ENCODE measurements at places on chromosomes 3 and 15.
A peak's percentile ranks its signal among the peaks of the same experiment; 100 is the strongest.

GRCh38 chr3:18127174-18127858, 297.8 kb downstream of the SATB1 start:
- H3K4me1 ChIP-seq = no peaks in the 10 kb centered on the region
- H3K36me3 ChIP-seq = no peaks in the 10 kb centered on the region
- no peaks in the 10 kb centered on the region for H3K27me3 ChIP-seq
- H3K27ac ChIP-seq = no peak overlapping the region

- no peaks in the 10 kb centered on the region for H3K4me1 ChIP-seq
- no peak for DNase-seq
- no peak overlapping the region for H3K27ac ChIP-seq
- H3K36me3 ChIP-seq = no peaks in the 10 kb centered on the region
These were observed 48.3 kb upstream of the B3GALNT1 start for GRCh38 chr3:161153480-161153879.

DNA sequence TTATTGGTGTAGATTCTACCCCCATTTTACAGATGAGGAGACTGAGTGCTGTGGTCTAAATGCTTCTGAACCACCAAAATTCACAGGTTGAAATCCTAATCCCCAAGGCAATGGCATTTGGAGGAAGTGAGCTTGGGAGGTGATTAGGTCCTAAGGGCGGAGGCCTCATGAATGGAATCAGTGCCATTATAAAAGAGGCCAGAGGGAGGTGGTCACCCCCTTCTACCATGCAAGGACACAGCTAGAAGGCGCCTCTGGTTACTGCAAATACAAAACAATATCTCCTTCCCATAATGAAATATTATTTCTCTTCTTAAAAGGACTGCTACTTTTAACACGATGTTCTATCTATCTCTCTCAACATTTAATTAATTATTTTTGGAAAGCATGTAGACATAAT, 223.5 kb downstream of the NEK10 start:
- no peak overlapping the region for H3K27ac ChIP-seq
- no peaks in the 10 kb centered on the region for H3K36me3 ChIP-seq
- no peaks in the 10 kb centered on the region for H3K4me1 ChIP-seq
- no peaks in the 10 kb centered on the region for H3K27me3 ChIP-seq
- H3K4me3 ChIP-seq = no peak overlapping the region

DNA sequence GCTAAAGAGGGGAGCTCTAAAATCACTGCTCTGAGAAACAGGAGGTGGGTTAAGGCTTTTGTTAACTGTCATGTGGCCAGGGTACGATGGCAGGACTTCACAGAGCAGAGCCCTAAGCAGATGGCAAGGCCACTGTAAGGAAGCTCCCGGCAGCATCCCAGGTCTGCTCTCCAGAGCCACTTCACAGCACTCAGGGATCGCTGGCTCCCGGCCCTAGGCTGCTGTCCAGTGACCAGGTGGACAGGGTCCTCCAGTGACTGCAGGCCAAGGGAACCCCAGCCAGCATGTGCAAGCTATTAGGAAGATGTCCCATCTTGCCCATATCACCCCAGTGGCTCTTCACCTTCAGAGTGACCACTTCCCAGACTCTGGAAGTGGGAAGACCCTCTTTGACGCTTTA, 10.4 kb downstream of the TMEM41A start:
- peaks cover 33% of the 10 kb centered on the region for H3K36me3 ChIP-seq
- H3K4me1 ChIP-seq = no peaks in the 10 kb centered on the region
- DNase-seq = no peak
- no peaks in the 10 kb centered on the region for H3K27me3 ChIP-seq
- no peak overlapping the region for H3K4me3 ChIP-seq

DNA sequence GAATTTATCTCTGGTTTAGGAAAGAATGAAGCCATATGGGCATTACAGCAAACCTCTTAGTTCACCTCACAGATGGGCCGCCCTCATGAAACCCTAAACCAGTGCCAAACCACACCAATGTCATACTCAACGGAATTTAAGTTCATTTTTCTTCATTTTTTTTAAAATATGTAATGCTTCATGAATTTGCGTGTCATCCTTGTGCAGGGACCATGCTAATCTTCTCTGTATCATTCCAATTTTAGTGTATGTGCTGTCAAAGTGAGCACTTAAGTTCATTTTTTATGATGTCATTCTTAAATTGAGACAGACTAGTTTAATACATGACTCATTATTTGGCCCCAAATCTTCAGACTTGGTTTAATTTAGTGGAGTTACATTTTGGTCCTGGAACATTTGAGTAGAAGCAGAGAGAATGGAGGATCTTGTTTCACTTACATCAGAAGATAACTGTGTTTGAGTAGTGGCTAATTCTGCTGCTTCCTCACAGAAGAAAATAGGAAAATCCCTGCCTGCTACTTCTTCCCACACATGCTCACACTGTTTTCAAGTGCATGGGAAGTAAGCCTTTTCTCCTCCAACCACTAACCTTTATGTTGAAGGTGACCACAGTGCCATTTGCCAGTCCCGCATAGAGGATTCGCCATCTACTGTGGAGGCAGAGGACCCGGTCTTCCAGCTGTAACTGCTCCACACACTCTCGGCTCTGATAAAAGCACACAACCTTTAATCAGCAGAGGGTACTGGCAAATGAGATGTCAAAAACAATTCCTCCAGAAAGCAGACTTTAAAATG, 63.3 kb downstream of the ZNF106 start:
- DNase-seq = no peak
- H3K36me3 ChIP-seq = peaks cover 48% of the 10 kb centered on the region
- H3K4me1 ChIP-seq = no peaks in the 10 kb centered on the region
- H3K27me3 ChIP-seq = no peaks in the 10 kb centered on the region
- H3K27ac ChIP-seq = no peak overlapping the region
- H3K4me3 ChIP-seq = no peak overlapping the region

GRCh38 chr3:126983276-126983652, 349 bp downstream of the PLXNA1 start:
- H3K4me1 ChIP-seq = peaks cover 18% of the 10 kb centered on the region
- DNase-seq = no peak
- no peaks in the 10 kb centered on the region for H3K27me3 ChIP-seq
- H3K36me3 ChIP-seq = no peaks in the 10 kb centered on the region

DNA sequence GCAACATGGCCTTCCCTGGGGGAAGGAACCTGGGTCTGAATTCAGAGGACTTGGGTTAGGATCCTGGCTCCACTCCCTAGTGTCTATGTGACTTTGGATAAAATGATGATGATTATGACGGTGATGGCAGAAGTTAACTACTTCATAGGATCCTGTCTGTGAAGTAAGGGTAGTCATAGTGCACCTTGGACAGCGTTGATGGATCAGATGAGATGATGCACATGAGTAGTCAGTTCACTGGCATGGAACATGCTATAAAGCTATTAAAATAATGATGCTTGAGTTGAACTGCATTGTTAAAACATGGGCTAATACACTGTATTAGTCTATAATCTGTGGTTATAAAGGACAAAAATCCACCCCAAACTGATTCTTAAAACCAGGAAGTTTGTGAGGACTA, 62.0 kb downstream of the EEFSEC start:
- H3K4me3 ChIP-seq = no peak overlapping the region
- H3K27ac ChIP-seq = no peak overlapping the region
- no peaks in the 10 kb centered on the region for H3K36me3 ChIP-seq
- H3K4me1 ChIP-seq = no peaks in the 10 kb centered on the region
- H3K27me3 ChIP-seq = no peaks in the 10 kb centered on the region

DNA sequence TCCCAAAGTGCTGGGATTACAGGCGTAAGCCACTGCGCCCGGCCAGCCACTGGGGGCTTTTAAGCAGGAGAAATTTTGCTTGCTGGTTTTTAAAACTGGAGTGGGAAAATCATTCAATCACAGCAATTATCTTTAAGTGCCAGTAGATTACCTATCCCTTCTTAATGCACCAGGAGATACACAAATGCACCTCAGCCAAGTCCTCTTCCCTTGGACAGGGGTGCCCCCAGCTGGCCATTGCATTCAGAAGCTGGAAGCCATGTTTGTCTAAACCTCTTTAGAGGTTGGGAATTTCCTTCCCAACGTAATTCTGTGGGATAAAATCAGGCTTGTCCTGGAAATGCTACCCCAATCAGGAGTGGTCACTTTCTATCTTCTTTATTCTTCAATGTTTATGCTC, 26.6 kb downstream of the MIX23 start:
- peak; percentile 23 for DNase-seq
- H3K4me3 ChIP-seq = no peak overlapping the region
- H3K36me3 ChIP-seq = peaks cover 4% of the 10 kb centered on the region
- H3K27me3 ChIP-seq = no peaks in the 10 kb centered on the region
- H3K27ac ChIP-seq = no peak overlapping the region

- H3K36me3 ChIP-seq = no peaks in the 10 kb centered on the region
- no peak overlapping the region for H3K27ac ChIP-seq
- H3K27me3 ChIP-seq = no peaks in the 10 kb centered on the region
- no peaks in the 10 kb centered on the region for H3K4me1 ChIP-seq
These were observed 54.5 kb upstream of the TGFBR2 start for GRCh38 chr3:30551927-30552326.

GRCh38 chr15:51620122-51620521, 2.4 kb downstream of the DMXL2 start:
- no peak overlapping the region for H3K27ac ChIP-seq
- DNase-seq = no peak
- H3K36me3 ChIP-seq = no peaks in the 10 kb centered on the region
- no peaks in the 10 kb centered on the region for H3K27me3 ChIP-seq
- H3K4me3 ChIP-seq = no peak overlapping the region

Data from effector memory CD4-positive, alpha-beta T cell (primary cell).